Glutamatergic neuron (in vitro differentiated cells): ENCODE measurements at places on chromosomes 3 and 15.

GRCh38 chr15:99683000-99683670 lies 50.1 kb downstream of the LYSMD4 start:
- DNase-seq, result no peak

DNA sequence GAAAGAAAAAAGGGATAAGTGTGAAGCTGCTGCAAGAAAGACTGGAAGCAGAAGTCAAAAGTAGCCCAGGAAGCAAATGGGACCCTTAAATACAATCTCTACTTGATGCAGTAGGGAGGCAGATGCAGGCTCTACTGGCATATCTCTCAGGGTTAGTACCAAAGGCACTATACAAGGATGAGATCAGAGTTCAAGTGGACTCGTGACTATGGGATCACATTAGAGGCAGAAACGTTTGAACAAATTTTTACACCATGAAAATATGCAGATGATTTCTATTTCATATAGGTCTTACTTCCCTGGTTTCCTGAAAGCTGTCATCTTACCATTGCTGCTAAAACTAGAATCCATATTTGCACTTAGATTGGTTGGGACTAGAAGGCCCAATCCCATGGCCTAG lies 27.7 kb upstream of the ANXA2 start:
- DNase-seq, result no peak

DNA sequence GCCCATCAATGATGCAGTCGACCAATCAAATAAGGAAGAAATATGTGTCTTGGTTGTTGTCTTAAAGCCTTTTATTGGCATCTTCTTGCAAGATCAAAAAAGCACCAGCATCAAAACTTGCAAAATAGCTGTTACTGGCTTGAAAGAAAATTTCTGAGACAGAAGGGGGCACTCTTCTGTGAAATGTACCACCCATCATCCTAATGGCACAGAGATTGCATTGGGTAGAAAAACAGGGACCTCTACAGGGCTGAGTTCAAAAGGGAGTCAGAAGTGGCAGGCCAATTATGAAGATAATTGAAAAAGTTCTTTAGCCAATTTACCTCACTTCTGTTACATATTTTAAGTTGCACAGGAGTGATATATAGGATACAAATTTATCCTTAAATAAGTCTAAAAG lies 122.3 kb upstream of the GPR149 start:
- no peak for DNase-seq

GRCh38 chr15:43402255-43402654 lies 31.4 kb downstream of the TUBGCP4 start:
- no peak for DNase-seq

GRCh38 chr15:68981941-68982340 lies 32.6 kb upstream of the NOX5 start:
- DNase-seq, result no peak

DNA sequence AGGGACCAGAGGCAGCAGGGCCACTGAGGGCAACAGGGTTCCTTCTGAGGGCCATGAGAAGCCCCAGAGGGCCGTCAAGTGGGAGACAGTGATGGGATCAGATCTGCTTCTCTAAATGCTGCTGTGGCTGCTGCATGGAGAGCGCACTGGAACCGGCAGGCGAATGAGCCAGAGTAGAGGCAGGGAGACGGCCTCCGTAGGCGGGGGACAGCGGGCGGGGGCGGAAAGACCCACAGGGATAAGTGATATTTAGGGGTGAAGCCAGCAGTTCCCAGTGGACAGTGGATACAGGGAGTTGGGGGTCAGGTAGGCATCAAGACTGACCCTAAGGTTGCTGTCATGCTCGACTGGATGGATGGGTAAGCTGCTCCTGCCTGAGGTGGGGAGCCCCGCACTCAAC lies 45.0 kb downstream of the GLDN start:
- no peak for DNase-seq

- no peak for DNase-seq
Observed at GRCh38 chr3:54358969-54359694, 236.8 kb downstream of the CACNA2D3 start.

DNA sequence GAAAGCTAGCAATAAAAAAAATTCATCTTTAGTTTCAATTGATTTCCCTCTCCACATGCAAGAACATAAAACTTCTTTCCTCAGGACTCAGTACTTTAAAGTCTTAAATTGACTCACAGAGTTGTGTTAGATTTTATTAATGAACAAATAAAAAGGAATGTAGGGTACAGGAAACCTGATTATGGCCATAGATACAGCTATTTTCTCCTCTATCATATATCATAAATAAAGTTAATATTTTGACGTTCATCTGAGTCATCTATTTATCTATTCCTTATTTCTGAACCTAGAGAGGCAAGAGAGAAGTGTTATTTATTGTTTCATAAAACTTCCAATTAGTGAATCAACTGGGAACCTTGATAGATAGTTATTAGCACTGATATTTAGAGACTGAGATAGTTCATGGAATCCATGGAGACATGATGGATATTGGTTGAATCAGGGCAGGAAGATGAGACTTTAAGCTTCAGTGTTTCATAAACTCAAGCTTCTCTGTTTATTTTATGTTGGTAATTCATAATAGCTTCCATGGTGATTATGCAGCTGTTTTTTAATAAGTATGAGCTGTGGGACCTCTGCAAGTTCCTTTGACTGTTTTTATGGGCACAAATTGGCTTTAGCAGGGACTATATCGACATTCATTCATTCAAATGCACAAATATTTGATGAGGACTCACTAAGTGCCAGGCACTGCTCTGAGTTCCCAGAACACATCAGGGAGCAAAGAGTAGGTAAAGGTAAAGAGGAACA lies 143.5 kb upstream of the TGFBR2 start:
- DNase-seq, result no peak

GRCh38 chr15:91611561-91612323 lies 241.8 kb upstream of the SLCO3A1 start:
- no peak for DNase-seq

DNA sequence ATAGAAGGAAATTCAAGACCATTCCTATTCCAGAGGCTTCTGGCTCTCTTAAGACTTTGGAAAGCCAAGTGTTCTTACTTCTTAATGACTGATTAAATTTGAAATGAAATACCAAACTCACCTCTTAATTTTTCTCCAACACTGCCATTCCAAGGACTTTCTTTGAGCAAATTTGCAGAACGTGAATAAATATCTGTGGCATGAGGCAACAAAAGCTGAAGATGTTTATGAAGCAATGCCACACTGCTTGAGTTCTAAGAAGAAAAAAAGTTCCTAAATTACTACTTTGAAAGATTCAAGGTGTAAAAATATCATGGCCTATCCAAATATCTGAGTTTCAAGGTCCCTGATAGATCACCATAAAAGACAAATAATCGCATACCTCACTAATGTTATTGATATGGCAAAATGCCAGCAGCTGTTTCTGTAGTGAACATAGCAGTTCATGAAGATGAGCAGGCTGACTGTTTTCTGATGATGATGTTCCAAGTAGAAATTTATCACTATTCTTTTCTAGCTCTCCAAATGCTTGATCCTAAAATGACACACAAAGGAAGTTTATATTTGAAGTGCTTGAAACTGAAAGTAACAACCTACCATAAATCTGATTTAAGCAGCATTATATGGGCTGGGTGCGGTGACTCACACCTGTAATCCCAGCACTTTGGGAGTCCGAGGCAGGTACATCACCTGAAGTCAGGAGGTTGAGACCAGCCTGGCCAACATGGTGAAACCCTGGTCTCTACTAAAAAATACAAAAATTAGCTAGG lies 104.4 kb downstream of the HERC1 start:
- DNase-seq, result no peak

- DNase-seq, result no peak
Observed at GRCh38 chr3:126984391-126985131, 1.6 kb downstream of the PLXNA1 start.

DNA sequence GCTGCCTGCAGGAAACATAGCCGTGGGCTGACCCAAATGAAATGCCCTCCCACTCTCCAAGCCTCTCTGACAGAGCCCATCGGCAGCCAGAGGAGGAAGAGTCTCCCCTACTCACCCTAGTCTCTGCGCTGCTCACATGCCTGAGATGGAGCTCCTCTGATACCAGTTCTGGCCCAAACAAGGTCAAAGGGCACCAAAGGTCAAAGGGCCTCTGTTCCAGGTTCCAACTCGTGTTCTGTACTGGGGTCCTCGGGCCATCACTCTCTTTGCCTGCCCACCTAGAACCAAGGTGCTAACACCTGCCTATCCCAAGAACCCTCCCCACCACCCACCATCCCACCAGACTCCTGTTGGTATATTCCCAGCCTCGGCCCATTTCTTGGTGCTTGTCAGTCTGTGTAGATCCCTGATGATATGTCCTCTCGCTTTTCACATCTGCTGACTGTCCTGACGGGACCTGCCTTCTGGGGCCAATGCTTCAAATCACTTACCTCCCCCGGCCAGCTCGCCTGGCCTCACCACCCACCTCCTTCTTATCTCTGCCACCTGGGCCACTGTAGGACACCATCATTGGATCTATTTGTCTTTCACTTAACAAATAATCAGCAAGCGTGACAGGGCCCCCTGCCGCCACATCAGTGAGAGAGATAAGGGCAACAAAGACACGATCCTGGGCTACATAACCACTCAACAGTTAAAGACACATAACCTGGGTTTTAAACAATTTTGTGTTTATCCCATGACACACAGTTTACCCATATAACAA lies 90.4 kb downstream of the SRGAP3 start:
- DNase-seq, result no peak

DNA sequence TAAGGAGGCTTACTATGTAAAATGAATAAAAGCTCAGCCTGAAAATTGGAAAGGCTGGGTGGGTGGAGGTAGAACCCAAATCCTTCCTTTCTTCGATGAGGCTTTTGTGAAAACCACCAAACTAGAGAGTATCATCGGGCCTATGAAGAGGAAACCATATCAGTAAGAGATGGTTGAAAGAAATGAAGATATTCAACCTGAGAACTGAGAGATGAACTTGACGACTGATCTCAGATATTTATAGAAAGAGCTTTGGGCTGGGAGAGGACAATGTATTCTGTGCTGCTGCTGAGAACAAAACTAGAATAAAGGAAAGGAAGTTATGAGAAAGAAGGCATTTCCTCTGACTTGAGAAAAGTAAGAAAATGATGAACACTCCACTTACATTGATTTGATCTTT lies 236.6 kb downstream of the KCNH8 start:
- no peak for DNase-seq

DNA sequence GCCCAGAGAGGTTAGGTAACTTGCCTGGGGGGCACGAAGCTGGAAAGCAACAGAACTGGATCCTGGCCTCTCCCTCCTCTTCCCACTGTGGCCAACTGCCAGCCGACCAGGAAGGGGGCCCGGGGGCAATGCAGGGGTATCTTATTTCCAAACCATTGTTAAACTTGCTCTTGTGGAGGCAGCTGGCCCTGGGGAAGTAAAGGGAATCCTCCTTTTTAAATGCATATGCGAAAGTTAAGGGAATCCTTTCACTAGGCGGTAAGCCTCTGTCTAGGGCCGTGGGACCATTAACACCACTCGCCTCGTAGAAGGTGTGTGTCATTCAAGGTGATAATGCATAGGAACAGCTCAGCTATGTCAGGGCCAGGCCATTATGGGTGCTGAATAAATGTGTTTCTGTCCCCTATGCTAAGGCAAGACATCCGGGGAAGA lies 68.6 kb downstream of the ST6GAL1 start:
- DNase-seq, result peak; percentile 35

GRCh38 chr3:51671734-51672475 lies 853 bp downstream of the TEX264 start:
- peak; percentile 66 for DNase-seq

DNA sequence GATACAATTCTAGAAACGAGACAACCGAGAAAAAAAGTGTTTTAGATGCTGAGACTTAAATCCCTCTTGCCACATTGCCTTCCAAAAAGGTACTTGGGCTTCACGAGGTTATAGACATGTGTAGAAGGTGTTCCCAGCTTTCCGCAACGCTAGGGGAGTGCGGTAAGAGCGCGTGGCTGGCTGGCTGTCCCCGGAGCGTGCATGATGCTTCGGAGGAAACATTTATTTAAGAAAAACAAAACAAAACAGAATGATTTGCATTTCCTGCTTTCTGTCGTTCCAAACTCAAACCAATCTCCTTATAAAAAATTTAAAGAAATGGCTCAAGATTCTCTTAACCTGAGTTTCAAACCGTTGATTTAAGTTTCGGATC lies 841 bp downstream of the SLC6A20 start:
- DNase-seq, result no peak

GRCh38 chr3:55127565-55127964 lies 199.7 kb upstream of the LRTM1 start:
- no peak for DNase-seq

DNA sequence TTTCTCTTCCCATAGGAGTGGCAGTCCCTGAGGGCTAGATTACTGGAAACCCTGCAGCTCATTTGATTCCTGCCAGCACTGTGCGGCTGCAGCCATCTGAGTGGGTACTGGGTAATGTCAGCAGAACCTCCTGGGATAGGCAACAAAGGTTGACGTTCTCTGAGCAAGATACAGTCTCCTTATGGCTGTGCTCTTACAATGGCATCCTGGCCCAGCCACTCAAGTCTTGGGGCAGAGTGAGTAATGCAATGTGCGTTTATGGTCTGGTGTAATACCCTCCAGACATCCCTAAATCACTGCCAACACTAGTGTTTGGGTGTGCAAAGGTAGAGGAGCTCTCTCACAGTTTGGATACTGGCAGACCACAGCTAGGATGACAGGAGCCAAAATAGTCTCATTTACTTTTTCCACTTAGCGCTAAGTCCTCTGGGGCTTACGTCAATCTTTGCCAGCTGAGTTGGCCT lies 775.8 kb downstream of the ZNF385D start:
- no peak for DNase-seq

DNA sequence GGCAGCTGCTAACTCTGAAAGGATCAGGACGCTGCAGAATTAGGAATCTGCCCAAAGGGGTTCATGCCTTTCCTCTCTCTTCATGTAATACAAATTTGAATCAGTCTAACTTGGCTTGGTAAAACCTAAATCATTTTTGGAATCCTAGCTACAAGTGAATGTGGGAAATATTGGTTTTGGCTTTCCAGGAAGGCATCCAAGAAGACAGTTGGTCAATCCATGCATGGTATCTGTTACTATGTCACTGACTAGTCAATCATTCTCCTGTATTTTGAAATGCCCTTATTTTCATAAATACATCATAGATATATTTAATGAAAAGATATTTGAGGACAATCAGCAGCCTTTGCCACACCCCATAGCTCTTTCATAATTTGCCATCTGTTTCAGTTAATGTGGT lies 7.5 kb upstream of the PLS1 start:
- no peak for DNase-seq

- DNase-seq, result no peak
Observed at GRCh38 chr3:185758912-185759311, 65.9 kb downstream of the IGF2BP2 start.

- no peak for DNase-seq
Observed at GRCh38 chr15:65401611-65402240, 21.0 kb downstream of the IGDCC4 start.

- no peak for DNase-seq
Observed at GRCh38 chr3:155086051-155086450, 5.9 kb downstream of the MME start.

- DNase-seq, result no peak
Observed at GRCh38 chr3:32412887-32413286, 21.2 kb downstream of the CMTM7 start.

GRCh38 chr3:14133188-14133800 lies 8.4 kb downstream of the TMEM43 start:
- no peak for DNase-seq

- no peak for DNase-seq
Observed at GRCh38 chr15:77608774-77609173, 23.9 kb downstream of the LINGO1 start.

GRCh38 chr3:63849175-63849574 lies 14.4 kb downstream of the THOC7 start:
- no peak for DNase-seq
